Activated B cell treated with CpG ODN at 0.5 μM for 24 hours (primary cell): ENCODE measurements at places on chromosomes 2 and 18. TPM values are rescaled to one million over a fixed set of nuclear protein-coding genes. Genes with fewer than 3 reads are reported as not detected.

DNA sequence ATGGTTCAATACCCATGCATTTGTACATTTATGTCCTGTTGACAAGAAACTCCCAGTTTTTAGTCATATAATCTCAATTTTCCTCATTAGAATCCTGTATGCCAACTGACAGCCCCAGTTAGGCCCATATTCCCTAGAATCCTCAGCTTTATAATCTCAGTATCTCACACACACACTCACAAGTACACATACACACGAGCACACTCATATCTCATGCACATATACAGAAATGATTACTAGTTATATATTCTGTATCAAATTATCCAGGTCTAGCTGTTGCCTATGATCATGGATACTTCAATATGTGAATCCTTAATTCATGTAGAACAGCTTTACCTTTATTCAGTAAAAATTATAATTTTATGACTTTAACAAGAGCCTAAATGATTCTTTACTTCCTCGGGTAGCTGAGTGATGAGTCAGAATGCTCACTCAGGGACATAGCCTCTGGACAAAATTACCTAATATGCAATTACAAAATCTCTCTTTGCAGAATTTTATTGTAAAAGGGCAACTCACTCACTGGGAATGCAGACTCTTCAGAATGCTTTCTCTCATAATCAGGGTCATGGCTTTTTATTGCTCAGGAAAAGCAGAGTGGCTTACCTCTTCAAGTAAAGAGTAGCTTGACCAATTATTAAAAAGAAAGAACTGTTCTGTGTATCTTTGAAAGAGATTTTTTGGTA lies 193.6 kb upstream of the PIK3C3 start:
- DNase-seq: no peak

GRCh38 chr2:38945911-38946310 lies 56.2 kb downstream of the ARHGEF33 start:
- DNase-seq: no peak

DNA sequence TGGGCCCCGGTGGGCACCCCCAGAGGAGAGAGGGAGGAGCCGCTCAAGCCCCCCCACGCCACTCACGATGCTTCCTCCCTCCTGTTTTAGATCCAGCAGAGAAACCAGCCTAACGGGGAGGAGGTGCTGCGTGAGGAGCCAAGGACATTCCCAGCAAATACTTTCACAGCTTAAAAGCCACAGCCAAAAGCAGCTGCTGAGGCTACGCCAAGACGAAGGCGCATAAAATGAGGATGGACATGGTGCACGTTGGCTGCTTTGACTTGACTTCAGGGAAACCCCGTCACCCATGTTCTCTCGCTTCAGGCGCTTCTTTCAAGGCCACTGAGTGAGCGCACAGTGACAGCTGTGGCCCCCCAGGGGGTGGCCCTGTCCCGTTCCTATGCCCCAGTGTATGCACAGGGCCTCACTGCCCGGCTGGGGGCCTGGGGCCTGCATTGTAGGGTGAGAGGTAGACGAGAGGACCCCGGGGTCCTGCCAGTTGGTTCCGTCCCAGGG lies 72.1 kb upstream of the PXDN start:
- no peak for DNase-seq

DNA sequence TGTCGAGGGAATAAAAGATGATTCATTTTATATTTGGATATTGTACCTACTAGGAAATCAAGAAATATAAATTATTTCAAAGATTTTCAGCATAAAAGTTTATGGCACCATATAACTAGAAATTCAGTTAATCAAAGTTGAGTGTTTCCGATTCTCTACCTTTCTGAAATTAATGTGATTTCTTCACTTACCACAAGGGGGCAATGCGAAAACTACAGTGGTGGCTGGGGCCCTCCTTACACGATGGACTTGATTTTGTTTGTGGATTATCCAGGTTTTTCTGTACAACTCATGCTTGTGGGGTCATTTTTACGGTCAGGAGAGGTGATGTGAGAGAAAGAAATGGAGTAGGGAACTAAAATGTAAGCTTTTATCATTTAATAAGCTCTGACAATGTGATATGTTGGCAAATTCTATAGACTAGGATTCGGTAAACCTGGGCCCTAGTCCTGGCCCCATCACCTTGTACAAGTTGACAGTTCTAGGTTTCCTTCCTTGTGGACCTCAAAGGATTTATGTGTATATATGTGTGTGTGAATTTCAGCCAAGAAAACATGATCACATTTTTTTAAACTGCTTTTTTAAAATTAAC lies 47.6 kb downstream of the G6PC2 start:
- no peak for DNase-seq

DNA sequence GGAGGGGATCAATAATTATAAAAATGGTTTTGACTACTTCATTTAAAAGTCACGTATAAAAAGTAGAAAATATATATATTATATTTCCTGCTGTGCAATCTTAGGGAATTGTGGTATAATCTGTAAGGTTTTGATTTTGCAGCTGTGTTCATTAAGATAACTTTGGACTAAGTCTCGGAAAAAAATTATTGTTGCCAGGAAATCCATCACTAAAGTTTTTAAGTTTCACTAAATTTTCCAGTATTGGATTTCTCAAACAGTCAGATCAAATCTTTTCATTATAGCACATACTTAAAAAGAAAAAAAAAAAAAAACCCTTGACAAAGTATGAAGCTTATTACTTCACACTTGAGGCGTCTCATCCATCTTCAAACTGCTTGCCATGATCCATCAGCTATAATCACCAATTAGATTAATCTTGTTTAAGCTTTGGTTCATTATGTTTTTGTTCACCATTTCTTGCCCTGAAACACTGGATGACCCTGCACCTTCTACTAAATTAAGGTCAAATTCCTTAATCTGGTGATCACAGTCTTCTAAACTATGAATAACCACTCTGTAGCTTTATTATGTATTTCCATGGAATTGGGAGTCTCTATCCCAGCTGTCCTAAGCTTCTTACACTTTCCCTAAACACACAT lies 326.6 kb upstream of the COL3A1 start:
- DNase-seq: no peak

- no peak for DNase-seq
These were observed 217.1 kb downstream of the MREG start for GRCh38 chr2:215796140-215796855.

- no peak for DNase-seq
These were observed 14.7 kb upstream of the MAPRE2 start for GRCh38 chr18:35026407-35027061.

- no peak for DNase-seq
These were observed 2.2 kb downstream of the UBXN4 start for GRCh38 chr2:135743860-135744259.

DSG1 gene
- total RNA-seq: not detected in 2 replicates

TEKT4 gene
- total RNA-seq: 0.15 TPM in 1 of 2 replicates, not detected in the other

APOB gene
- total RNA-seq: not detected in 2 replicates

RAMP1 gene
- total RNA-seq: 3.9 and 4.4 TPM in 2 replicates
